ENCODE measurements at places on chromosomes 1 and 21.

DNA sequence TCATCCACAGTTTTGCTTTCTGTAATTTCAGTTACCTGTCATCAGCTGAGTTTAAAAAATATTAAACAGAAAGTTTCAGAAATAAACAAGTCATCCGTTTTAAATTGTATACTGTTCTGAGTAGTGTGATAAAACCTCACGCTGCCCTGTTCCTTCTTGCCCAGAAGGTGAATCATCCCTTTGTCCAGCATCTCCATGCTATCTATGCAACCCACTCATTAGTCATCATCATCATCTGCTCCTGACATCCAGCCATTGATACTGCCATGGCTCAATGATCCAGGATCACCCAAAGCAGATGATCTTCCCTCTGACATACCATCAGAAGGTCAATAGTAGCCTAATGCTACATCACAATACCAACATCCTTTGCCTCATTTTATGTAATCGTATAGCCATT is 198.3 kb downstream of the SLC44A5 start:
- no peak for DNase-seq

DNA sequence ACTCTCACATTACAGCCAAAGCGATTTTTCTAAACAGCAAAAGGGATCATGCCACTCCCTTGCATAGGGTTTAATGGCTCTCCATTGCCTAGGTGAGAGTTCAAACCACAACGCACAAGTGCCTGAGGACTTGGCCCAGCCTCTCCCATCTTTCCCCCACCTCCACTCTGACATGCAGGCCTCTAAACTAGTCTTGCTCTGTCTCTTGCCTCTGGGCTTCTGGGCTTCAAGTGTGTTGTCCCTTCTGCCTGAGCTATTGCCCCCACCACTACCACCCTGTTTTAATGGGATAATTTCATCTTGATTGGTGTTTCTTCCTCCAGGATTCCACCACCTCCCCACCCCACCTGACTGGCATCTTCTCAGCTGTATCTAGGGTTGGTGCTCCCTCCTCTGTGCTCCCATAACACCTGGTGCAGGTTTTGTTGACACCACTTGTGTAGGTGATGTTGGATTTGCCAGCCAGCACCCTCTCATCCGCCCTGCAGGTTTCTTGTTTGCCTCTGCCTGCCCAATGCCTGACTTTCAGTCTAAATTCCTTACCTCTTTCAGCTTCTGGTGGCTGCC is 2.7 kb upstream of the ZBTB21 start:
- DNase-seq = no peak

GRCh38 chr21:17636711-17637110 is 24.0 kb upstream of the BTG3 start:
- DNase-seq = no peak

GRCh38 chr1:27011058-27011764 is 1.4 kb downstream of the TENT5B start:
- no peak for DNase-seq

GRCh38 chr1:179087665-179088064 is 5.8 kb downstream of the TOR3A start:
- peak; percentile 45 for DNase-seq

GRCh38 chr1:213793482-213794067 is 194.2 kb upstream of the PROX1 start:
- no peak for DNase-seq

- no peak for DNase-seq
Measured at GRCh38 chr1:53341521-53341895, 13.6 kb upstream of the LRP8 start.

DNA sequence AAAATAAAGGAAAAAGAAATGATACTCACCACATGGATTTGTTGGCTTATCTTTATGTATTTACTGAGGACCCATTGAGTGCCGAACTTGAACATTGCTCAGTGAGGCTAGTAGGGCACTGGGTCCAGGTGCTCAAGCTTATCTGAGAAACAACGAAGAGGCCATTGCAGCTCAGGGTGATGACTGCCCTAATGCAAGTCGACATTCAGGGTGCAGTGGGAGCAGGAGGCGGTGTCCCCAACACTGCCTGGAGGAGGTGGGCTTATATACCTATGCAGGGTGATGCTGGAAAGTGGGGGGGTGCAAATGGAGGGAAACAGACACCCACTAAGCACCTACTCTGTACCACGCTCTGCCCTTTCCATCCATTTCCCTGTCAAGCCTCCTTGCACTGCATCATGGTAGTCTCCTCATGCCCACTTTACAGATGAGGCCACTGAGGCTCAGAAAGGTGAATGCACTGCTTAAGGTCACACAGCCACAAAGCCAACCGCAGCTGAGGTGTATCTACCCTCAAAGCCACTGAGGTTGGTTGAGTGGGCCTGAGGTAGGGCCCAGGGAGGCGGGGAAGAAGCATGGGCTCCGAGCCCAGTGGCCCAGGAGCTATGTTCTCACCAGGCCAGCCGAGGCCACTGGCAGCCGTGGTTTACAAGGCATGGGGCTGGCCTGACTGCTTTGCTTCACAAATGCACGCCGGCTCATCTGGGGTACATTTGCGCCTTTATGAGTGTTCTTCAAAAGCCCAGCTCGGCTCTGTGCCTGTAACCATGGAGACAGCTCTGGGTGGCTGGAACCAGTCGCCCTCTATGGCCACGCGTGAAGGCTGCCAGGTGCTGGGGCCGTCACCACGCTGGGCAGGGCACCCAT is 103.8 kb downstream of the EPHB2 start:
- peak; percentile 38 for DNase-seq

GRCh38 chr1:220164116-220164515 is 70.2 kb downstream of the IARS2 start:
- DNase-seq = no peak

DNA sequence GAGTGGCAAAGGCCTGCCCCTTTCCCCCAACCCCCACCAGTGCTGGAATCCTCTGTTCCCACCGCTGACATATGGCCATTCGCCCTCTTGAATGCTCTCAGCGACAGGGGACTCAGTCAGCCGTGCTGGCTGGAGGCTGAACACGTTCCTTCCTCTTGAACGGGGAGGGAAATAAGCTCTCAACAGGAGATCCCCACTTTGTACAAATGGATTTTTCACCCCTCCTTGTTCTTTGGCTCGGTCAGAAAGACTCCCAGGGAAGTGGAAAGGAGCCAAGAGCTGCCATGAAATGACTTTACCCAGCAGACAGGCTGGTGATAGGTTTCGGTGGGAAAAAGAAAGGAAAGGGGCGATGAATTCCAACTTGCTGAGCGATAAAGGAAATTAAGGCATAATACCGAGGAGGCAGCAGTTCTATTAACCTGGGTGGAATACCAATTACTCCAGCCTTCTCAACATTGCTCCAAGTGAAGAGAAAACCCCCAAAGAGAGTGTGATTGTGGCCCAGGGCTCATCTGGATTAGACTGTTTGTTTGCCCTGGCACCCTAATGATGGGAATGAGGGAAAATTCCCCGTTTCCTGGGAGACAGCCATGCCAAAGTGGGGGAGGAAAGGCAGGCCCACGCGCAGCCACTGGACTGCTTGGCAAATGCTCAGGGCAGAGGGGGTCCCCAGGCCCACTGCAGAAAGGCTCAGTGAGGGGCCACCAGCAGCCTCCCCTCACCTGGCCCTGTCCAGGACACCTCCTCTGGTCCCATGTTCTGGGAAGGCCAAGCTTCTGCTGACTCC is 23.9 kb downstream of the LRP8 start:
- no peak for DNase-seq

GRCh38 chr1:31198600-31198999 is 41.1 kb downstream of the NKAIN1 start:
- no peak for DNase-seq

GRCh38 chr1:220804202-220804586 is 17.5 kb downstream of the MTARC1 start:
- no peak for DNase-seq

GRCh38 chr1:17233675-17234320 is 15.1 kb upstream of the PADI3 start:
- DNase-seq = no peak

DNA sequence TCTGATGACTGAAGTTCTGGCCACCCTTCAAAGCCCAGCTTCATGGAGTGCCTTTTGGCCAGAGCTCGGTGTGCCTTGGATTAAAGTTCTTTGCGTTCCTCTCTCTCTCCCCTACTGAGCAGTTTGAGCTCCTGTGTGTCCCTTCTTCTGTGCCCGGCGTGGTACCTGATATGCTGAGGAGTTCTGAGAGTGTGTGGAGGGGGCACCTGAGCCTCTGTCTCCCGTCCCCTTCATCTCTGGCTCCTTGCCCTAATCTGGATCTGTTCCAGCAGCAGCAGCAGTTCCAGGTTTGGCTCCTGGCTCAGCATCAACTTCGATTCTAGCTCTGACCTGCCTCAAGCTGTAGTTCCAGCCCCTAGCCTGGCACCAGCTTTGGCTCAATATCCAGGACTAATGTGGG is 25.1 kb upstream of the MYCL start:
- DNase-seq = peak; percentile 93

- no peak for DNase-seq
Measured at GRCh38 chr1:9751971-9752370, 71.8 kb downstream of the CLSTN1 start.

GRCh38 chr1:213994888-213995287 is 7.1 kb downstream of the PROX1 start:
- DNase-seq = no peak

GRCh38 chr1:9910076-9910422 is at the start of gene CTNNBIP1:
Gene CTNNBIP1 (minus strand): TSS chr1:9910269. CDS start chr1:9872064, 38,205 bp downstream.
- peak; percentile 81 for DNase-seq

DNA sequence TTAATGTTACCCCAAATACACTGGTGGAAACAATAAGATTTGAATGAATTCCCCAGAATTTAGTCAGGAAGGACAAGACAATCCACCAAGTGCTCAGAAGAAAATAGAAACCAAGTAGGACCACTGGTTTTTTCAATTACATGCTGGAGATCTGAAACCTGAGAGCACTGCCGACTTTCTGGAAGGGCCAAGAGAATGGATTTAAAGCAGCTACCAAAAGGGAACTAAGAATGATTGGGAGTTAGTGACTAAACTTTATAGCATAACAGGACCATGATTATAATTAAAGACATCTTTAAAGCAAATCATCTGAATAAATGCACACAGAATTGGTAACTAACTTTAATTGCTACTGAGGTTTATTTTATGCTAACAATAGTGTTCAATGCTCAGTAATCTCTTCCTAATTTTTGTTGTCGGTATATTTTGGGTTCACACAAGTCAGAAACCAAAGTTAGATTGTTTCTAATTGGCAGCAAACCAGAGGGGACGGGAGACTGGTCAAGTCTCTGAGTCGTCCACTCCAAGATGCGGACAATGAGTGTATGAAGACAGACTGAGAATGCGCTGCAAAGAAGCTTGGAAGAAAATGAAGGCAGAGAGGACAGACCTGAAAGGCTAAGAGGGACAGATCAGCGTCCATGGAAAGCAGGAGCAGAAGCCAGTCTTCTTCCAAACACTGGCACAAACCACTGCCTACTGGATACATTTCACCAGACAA is 2.3 kb upstream of the RGS13 start:
- no peak for DNase-seq
